ENCODE measurements at places on chromosomes 2 and 18. TPM values are rescaled to one million over a fixed set of nuclear protein-coding genes. Genes with fewer than 3 reads are reported as not detected.

The IL1RL1 gene
- not detected for total RNA-seq

DNA sequence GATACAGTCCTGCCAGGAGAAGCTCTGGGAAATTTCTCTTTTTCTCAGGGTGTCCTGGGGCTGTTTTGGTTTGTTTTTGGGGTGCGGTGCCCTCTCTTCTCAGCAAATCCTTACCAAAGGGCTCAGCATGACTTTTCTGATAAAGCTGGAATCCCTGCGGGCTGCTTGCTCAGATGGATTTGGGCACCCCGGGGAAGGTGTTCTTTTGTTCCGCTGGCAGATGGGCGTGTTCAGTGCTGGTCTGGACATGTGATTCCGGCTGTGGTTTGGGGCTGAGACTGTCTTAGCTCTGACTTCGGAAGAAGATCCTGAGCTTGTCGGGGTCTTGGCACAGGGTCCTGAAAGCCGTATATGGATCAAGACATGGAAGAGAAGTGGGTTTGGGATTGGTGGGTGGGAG lies 134.2 kb upstream of the SPRED2 start:
- H3K27ac ChIP-seq = no peak overlapping the region
- H3K4me3 ChIP-seq = no peak overlapping the region
- no peaks in the 10 kb centered on the region for H3K27me3 ChIP-seq
- peaks cover 10% of the 10 kb centered on the region for H3K4me1 ChIP-seq
- H3K36me3 ChIP-seq = no peaks in the 10 kb centered on the region

The EVX2 gene
- not detected for total RNA-seq

DNA sequence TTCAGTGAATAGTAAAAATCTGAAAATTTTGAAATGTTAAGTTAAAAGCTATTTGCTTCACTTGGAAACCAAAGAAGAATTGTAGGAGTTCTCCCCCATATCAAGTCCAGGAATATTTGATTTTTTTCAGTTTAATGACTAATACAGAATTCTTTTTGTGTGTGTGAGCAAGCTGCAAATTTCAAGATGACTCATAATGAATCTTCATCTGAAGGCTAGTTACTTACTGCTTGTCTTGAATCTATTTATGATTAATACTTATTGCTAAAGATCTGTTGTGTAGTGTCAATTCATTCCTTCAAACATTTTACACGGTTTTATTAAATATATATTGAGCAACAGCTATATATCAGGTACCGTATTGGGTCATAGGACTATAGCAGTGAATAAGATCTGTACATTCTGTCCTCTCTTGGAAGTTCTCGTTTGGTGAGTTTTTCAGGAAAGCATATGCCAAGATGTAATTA lies 47.8 kb upstream of the CAVIN2 start:
- H3K27me3 ChIP-seq = peaks cover 18% of the 10 kb centered on the region
- H3K4me1 ChIP-seq = no peaks in the 10 kb centered on the region
- no peaks in the 10 kb centered on the region for H3K36me3 ChIP-seq
- no peak for DNase-seq

The EFR3B gene
- total RNA-seq = 0.05 TPM

DNA sequence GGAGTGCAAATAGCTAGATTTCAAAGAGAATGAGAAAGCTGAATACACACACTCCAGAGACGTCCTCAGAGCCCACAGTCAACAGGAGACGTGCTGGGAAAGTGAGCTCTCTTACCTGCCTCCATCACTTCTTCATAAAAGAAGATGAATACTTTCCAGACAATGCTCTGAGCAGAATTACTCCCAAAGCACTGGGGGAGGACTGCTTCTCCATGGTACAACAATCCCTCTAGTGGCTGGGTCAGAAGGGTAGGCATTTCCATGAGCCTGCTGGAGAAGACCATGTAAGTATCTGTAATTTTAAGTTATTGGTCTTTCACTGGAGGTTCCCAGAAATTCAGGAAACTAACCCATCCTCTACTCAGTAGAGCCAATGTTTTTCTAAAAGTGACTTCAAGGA lies 190.3 kb downstream of the RBM43 start:
- peaks cover 6% of the 10 kb centered on the region for H3K27me3 ChIP-seq
- no peak overlapping the region for H3K4me3 ChIP-seq
- no peak overlapping the region for H3K27ac ChIP-seq
- DNase-seq = no peak
- H3K36me3 ChIP-seq = peaks cover 3% of the 10 kb centered on the region

DNA sequence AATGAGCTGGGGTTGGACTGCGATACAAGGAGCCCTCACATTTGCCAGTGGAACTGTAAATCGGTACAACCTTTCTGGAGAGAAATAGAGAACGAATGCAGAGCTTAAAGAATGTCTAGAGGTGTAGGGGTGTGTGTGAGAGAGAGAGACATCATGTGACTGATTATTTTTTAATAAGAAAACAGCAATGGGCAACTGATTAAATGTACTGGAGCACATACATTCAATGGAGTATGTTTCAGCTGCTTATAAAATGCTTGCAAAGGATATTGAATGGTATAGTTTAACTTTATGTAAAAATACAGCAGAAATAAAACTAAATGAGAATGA lies 391 bp upstream of the TMEM17 start:
- peaks cover 9% of the 10 kb centered on the region for H3K4me1 ChIP-seq
- DNase-seq = no peak
- peak overlapping the region; percentile 71 for H3K4me3 ChIP-seq
- H3K27me3 ChIP-seq = peaks cover 12% of the 10 kb centered on the region

- H3K4me1 ChIP-seq = no peaks in the 10 kb centered on the region
- peaks cover 1% of the 10 kb centered on the region for H3K27me3 ChIP-seq
- peaks cover 16% of the 10 kb centered on the region for H3K36me3 ChIP-seq
- H3K4me3 ChIP-seq = no peak overlapping the region
- no peak for DNase-seq
Observed at GRCh38 chr2:183227176-183227575, 102.9 kb downstream of the NUP35 start.

The SEH1L gene
- total RNA-seq = 40.9 TPM

DNA sequence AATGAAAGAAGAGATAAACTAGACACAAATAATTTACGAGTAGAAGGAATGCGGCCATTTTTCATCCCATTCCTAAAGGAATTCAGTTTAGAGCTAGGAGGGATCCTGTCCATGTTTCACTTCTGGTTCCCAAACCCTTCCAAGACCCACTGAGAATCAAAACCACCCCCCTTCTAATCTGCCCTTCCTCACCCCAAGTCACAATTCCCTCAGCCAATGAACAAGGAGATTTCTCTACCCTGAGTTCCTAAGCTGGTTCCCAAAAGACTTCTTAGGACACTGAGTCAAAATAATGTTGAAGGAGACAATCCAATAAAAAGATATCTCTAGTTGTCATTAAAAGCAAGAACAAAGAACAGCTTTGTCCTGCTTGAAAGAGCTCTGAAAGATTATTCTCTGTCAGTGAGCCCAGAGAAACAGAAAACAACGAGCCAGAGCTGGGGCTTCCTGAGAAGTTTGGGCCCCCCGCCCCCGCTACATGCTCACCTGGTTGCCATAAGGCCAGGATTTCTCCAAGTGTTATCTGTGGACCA lies 45.7 kb downstream of the STK39 start:
- peaks cover 14% of the 10 kb centered on the region for H3K36me3 ChIP-seq
- H3K27ac ChIP-seq = peak overlapping the region; percentile 72
- H3K4me3 ChIP-seq = no peak overlapping the region

The KCNG2 gene
- not detected for total RNA-seq

The ADD2 gene
- total RNA-seq = 10.9 TPM

GRCh38 chr18:79468119-79468789 lies 72.5 kb downstream of the NFATC1 start:
- H3K4me3 ChIP-seq = no peak overlapping the region
- H3K27me3 ChIP-seq = no peaks in the 10 kb centered on the region
- peaks cover 5% of the 10 kb centered on the region for H3K4me1 ChIP-seq
- no peaks in the 10 kb centered on the region for H3K36me3 ChIP-seq
